ENCODE measurements at places on chromosomes 5 and 9.

GRCh38 chr5:33984671-33985124 lies at the start of gene SLC45A2:
SLC45A2 (minus strand) TSS chr5:33984693; CDS start chr5:33984583, 110 bp downstream.
- DNase-seq: no peak

GRCh38 chr5:139842321-139842720 lies 46.7 kb downstream of the PSD2 start:
- no peak for DNase-seq

- DNase-seq: no peak
Measured at GRCh38 chr9:98225015-98225442, 30.4 kb downstream of the TBC1D2 start.

GRCh38 chr5:138653502-138653901 lies 78.3 kb upstream of the HSPA9 start:
- no peak for DNase-seq

GRCh38 chr9:119429302-119429701 lies 60.1 kb upstream of the BRINP1 start:
- no peak for DNase-seq

DNA sequence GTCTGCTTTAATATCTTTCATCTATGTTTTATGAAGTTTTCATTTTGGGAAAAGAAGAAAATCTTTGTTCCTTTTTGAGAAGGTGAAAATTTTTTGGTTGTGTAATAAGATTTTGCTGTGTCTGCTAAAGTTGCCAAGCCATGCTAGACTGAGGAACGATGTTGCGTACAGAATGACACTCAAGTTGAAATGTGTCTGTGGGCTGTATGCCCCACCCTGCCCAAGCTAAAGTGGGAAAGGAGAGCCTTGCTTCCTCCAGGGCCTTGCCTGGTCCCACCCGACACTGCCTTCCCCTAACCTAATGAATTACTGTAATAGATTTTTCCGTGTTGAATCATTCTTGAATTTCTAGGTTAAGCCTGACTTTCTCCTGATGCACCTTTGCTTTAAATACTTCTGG lies 2.5 kb downstream of the PCAT7 start:
- no peak for DNase-seq

- no peak for DNase-seq
Measured at GRCh38 chr9:128421482-128421996, 882 bp downstream of the CERCAM start.

- peak; percentile 29 for DNase-seq
Measured at GRCh38 chr9:133534346-133535291, at the start of gene ADAMTSL2. ADAMTSL2 (plus strand) TSS chr9:133534704; CDS start chr9:133536713, 2,009 bp downstream.

DNA sequence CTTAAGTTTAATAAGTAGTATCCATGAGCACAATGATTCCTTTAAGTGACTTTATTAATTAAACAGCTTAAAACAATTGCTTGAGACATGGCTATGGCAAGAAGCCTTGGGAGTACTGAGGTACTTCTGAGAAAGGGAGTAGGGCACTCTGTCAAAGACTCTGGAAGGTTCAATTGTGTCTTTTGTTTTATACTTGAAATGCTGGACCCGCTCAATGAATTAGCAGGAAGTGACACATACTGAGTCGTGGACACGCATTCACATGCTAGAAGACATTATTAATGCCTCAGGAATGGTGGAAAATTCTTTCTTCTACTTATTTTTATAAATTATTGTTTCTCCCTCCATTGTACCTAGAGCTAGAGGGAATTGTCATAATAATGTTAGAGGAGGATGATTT lies 347.3 kb upstream of the ZNF608 start:
- no peak for DNase-seq

- DNase-seq: no peak
Measured at GRCh38 chr9:38229104-38229500, 160.1 kb upstream of the SHB start.

DNA sequence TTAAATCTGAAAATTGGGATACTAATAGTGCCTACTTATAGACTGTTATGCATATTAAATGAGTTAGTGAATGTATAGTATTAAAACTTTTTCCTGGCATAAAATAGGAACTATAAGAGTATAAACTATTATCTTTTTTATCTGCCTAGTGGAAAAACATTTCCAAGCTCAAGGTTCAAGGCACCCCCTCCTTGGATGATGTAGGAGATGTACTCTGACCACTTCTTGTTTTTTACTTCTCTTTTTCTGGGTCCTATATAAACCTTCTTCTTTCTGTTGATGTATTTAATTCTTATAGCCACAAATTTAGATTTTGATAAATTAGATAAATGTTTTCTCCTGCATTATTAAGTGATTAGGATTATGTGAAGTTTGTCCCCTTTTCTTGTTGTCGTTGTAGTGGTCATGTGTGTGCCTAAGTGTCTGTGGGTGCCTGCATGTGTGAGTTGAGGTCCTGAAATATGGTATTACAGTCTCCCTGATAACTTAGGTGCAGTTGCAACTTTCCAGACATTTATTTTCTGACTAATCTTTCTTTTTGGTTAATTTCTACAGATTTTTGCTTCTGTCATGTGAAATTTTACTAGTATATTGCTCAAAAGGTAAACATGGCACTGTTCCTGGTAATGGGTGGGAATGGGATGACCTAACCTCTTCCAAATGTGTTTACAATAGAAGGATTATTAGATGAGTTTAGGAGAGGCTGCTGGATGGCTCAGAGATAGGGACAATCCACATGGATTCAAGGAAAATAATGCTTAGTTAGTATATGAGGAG lies 160.8 kb upstream of the CDKN2B start:
- DNase-seq: no peak

DNA sequence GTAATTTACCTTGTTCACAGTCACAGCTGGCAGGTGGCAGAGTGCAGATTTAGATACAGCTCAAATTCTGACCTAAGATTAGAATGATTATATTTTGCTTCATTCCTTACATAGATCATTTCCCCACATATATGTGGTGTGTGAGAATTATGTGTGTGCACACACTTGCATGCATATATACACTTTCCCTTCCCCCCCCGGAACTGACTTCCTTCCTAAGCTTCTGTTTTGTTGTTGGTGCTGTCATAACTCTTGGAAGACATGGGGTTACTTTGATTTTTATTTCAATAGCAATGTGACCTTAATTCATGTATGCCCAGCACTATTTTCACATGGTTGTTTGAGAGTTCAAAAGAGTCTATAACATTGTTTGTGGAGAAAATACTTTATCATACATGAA lies 112.8 kb downstream of the CMYA5 start:
- DNase-seq: no peak

Data from stimulated activated CD4-positive, alpha-beta T cell treated with anti-CD3 and anti-CD28 coated beads, Interleukin-4, amount 100 ng/mL, for 24 hours (primary cell).